ENCODE measurements at places on chromosomes 1 and 21.

DNA sequence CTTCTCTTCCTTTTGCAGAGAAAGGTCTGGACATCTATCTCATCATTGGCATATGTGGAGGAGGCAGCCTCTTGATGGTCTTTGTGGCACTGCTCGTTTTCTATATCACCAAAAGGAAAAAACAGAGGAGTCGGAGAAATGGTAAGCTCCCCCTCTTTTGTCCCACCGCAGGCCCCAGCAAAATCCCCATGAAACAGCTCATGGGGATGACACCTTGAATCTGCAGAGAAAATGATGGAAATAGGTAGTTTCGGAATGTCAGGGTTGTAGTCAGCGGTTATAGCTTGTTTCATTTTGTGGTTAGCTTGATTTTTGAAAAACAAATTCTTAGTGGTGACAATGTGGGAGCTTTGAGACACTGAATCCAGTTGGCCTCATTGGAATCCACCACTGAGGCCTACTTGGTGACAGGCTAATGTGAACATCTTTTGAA is 10.3 kb downstream of the CD2 start:
- no peak for DNase-seq

DNA sequence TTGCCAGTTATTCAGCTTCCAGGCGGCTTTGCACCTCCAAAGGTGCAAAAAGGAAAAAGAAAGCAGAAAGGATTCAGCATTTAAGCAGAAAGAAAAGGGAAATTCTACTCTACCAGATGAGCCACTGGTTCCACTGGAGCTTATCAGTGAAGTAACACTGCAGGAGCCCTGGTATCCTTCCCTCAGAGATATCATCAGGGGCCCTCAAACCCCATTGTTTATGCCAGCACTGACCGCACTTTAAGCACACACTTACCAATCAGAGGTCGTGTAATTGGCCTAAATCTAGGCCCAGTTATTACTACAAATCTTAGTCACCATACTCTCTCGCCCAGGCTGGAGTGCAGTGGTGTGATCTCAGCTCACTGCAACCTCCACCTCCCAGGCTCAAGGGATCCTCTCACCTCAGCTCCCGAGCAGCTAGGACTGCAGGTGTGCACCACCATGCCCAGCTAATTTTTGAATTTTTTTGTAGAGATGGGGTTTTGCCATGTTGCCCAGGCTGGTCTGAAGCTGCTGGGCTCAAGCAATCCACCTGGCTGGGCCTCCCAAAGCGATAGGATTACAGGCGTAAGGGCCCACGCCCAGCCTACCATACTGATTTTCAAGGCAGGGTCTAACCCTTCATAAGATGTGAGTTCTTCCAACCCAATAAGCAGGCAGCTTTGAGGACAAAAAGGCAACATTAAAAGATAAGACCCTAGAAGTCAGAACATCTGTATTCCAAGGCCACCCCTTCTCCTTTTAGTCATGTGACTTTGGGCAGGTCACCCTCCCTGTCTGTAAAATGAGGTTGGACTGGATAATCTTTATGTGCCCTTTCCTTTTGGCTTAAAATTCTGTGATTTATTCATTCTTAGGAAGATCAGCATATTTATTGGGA is 125.3 kb downstream of the SYT2 start:
- no peak for DNase-seq

DNA sequence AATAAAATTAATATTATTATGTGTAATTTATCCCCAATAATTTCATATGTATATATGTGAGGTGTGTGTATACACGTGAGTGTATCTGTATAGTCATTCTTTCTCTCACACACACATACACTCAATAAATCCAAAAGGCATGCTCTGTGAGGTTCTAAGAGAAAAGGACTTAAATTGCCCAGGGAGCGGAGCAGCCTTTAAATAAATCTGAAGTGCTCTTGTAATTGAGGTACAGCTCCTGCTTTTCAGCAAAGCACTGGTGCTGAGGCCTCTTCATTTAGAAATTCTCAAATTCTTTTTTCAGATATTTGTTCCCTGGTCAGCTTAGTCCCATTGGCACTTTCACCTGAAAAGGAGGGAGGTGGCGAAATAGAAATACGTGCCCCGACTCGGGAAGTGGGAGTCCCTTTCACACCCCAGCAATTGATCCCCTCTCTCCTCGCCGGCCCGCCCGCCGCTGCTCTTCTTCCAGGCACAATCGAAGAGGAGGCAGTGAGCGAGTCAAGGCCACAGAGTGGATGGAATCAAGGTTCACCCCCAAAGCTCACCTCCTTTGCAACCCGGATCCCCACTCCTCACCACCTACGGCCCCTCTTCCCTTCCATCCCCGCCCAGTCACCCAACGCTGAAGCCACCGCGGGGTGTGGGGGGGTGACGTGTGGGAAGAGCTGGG is 944 bp downstream of the PLPPR5 start:
- DNase-seq, result no peak

DNA sequence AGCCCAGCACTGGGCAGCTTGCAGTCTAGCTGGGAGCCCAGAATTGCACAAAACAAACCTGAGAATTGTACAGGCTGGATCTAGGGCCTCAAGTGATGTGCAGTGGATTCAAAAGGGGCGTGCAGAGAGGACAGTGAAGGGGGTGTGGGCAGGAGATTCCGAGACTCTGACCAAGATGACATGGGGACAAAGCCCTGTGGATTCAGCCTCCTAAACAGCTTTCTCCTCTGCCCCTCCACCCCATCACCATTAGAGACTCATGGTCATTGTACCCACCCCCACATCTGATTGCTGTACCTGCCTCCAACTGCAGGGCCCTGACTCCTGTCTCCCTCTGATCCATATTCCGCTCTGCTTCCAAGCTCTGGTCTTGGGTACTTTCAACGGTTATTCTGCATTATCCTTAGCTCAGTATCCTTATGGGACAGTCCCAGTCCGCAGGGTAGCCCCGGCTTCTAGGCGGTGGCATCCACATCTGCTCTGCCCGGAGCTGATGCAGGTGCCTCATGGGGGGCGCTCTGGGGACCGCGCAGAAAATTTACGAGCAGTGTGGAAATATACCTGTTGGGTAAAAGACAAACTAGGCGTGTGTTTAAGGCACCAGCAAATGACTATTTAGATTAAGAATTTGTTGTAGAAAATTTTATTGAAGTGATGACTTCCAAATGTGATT is 1.7 kb upstream of the BMP8A start:
- DNase-seq, result no peak

- DNase-seq, result no peak
Observed at GRCh38 chr1:246351721-246352120, 155.4 kb downstream of the SMYD3 start.

DNA sequence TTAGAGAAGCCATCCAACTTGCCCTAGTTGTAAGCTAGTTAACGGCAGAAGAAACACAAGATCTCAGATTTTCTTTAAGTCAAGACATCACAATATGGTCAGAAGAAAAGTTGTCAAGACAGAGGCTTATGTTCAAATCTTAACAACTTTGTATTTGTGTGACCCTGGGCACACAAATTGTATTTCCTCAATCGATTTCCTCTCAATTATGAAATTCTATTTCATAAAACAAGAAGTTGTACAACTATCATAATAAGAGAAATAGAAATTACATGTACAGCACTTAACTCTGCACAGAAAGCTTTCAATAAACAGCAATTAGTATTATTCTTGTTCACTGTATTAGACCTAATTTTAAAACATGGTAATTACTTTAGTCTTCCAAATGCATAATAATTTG is 62.9 kb upstream of the SDC3 start:
- no peak for DNase-seq

DNA sequence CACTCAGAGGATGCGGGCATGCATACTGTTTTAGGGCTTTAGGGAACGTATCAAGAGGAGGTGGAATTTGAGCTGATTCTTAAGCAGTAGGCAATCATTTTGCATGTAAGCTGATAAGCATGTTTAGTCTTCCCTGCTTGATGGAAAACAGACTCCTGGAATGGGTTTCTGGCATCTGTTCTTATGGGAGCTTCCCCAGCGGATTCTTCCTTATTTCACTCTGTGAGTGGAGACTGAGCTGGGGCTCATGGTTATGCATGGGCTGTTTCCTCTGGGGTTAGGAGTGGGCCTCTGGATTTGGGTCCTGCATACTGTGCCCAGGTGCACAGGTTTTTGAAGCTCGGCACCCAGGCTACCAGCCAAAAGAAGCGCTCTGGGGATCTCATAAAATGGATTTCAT is 93.4 kb downstream of the DIRAS3 start:
- DNase-seq, result no peak

GRCh38 chr1:246629030-246629429 is 62.8 kb downstream of the CNST start:
- no peak for DNase-seq

DNA sequence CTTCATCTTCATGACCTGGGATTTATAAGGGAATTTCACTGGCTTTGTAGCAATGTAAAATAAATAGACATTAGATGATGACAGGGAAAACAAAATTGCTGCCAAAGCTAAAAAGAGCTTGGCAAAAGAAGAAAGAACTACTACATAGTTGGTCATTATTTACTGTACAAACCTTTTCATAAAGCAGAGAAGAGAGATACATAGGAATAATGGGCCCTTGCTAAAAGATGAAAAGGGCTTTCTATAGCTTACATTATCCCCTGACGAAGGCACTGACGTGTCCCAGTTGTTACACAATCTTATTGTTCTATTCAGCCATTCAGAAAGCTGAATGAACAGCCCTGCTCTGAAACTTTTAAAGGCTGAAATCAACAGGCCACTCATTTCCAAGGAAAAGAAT is 57.1 kb downstream of the ZC3H11B start:
- no peak for DNase-seq

- DNase-seq, result no peak
Observed at GRCh38 chr1:111963985-111964738, 25.3 kb downstream of the KCND3 start.

DNA sequence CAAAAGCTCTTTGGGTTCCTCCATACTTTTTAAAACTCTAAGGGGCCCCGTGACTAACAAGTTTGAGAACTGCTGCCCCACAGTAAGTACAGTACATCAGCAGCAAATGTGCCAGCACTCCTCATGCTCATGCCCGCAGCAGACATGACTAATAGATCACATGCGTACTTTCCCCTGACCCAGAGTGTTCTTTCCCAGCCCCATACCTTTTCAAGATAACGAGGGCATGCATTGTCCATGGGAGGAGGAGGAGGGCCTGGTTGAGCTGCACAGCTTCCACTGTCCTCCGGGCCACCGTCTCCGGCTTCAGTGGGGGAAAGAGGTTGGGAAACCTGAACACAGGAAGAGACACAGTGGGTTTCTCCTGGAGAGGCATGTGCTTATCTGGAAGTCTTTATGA is 45.5 kb downstream of the DHRS3 start:
- no peak for DNase-seq

- DNase-seq, result no peak
Observed at GRCh38 chr21:29018540-29018939, 609 bp downstream of the RWDD2B start.

DNA sequence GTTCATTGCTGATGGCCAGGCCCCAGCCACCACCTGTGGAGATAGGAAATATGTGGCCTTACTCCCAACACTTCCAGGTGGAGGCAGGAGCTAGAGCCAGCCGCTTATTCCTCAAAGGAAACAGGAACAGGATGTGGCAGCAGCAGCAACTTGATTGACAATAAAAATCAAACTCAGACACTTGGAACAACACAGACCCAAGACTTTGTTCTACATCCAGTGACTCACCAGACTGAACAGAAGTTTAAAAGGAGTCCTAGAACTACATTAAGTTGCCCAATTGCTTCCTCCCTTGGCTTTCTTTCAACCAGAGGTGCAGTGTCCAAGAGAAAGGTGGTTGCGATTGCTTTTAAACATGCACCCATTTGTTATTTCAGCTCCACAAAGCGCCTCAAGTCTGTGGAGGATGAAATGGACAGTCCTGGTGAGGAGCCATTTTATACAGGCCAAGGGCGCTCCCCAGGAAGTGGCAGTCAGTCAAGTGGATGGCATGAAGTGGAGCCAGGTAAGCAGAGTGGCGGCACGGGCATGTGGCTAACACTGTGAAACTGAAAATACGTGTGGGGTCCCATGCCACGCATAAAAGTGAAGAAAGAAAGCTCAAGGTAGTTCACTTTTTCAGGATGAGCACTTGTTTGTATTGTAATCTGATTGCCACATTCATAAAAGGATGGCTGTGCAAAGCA is 276.6 kb downstream of the NFIA start:
- DNase-seq, result no peak

DNA sequence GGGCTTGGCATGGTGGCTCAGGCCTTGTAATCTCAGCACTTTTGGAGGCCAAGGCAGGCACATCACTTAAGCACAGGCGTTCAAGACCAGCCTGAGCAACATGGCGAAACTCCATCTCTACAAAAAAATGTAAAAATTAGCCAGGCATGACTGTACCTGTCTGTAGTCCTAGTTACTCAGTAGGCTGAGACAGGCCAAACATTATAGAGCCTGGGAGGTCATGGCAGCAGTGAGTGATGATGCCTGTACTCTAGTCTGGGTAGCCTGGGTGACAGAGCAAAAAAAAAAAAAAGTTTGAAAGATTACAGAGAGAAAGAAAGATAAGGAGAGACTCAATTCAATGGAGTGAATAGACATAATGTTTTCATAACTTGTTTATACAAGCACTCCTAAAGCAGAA is 556.5 kb upstream of the BRINP3 start:
- DNase-seq, result no peak

GRCh38 chr1:28067523-28068090 is 20.8 kb downstream of the EYA3 start:
- DNase-seq, result no peak

DNA sequence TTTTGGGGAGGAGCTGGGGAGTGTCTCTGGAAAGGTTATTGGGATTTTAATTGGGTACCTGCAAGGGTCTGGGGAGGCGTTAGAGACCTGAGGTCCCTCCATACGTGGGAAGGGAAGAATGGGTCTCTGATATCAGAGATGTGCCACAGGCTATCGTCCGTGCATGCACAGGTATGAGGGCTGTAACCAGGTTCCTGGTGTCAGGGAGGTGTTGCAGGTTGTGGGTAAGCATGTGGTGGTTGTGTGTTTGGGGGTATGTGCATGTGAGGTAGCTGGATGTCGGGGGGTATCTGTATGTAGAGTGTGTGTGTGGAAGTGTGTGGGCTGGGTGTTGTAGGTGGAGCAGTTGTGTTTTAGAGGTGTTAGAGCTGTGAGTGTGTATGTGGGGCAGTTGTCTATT is 8.3 kb downstream of the AHDC1 start:
- no peak for DNase-seq

DNA sequence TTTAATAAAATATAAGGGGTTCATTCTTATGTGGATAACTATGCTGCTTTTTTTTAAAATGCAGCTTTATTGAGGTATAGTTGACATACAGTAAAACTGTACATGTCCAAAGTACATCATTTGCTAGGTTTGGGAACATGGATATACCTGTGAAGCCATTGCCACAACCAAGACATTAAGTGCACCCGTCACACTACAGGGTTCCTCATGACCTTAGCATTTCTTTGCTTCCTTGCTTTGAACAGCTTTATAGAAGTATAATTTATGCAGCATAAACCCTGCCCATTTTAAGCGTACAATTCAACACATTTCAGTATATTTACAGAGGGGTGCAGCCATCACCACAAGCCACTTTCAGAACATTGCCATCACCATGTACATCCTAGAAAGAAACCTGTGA is 26.3 kb downstream of the FHAD1 start:
- no peak for DNase-seq

- DNase-seq, result no peak
Observed at GRCh38 chr1:1307261-1307922, 338 bp downstream of the ACAP3 start.

- no peak for DNase-seq
Observed at GRCh38 chr1:166888373-166889111, 12.5 kb upstream of the TADA1 start.
